Stimulated activated CD8-positive, alpha-beta memory T cell treated with anti-CD3 and anti-CD28 coated beads, Interleukin-15, amount 100 ng/mL, for 24 hours (primary cell): ENCODE measurements at places on chromosomes 2 and 18.

- no peak for DNase-seq
Measured at GRCh38 chr2:215371915-215372897, 60.3 kb downstream of the ATIC start.

- no peak for DNase-seq
Measured at GRCh38 chr18:26438980-26439379, 109.4 kb downstream of the KCTD1 start.

GRCh38 chr18:58242435-58242834, 198.4 kb downstream of the NEDD4L start:
- no peak for DNase-seq

DNA sequence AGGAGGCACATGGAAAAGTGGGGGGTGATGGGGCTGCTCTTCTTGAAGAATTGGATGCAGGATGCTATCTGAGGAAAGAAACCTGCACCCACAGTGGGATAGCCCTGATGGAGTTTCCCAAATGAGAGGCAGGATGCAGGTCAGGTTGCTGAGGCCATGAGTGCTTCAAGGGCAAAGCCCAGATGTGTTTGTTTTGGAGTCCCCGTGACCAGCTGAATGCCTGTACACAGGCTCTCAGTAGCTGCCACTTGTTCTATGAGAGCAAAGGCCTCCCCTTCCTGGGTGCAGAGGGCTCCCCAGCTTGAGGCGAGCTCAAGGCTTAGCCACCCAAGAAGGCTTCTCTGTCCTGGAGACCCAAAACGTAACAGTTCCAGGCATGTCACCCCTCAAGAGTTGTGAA, 192.7 kb downstream of the SEPTIN10 start:
- DNase-seq: no peak

- DNase-seq: no peak
Measured at GRCh38 chr2:224887141-224887540, 155.1 kb downstream of the DOCK10 start.
